Right lung (tissue), 10 donors: ENCODE measurements at places on chromosomes 5 and 9. TPM values are rescaled to one million over a fixed set of nuclear protein-coding genes. Genes with fewer than 3 reads are reported as not detected.

DNA sequence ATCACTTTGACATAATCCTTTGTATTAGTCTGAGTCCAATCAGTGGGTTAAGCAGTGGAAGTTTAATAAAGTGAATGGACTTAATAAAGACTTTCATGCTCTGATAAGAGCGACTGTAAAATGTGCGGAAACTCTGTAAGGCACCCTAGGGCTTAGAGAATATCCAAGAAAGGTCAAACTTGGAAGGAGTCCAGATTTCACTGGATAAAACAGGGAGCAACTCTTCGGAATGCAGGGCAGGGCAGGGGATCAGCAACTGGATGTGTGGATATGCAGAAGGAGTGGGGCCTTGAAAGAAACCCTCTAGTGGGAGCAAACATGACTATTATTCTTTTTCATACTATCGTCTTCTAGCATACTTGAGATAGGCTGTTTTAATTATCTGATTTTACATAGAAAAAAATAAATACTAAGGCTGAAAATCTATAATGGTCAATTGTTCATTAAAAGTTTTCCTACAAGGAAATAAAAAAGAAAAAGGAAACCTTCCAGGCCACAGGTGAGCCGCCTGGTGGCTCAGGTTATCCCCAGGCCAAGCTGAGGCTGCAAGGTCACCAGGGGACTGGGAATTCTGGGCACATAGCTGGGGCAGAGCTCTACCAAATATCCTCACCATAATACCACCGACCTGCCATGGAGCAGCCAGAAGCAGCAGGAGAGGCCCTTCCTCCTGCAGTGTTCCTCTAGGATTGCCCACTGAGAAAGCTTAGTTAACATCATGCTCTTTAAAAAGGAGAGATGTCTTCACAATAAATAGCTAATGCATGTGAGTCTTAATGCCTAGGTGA lies 46.3 kb upstream of the CCDC112 start:
- DNase-seq: no peak

- DNase-seq: no peak
These were observed 60.9 kb downstream of the CDKN2A start for GRCh38 chr9:21933281-21933680.

- DNase-seq: peak; percentile 64
These were observed at the start of gene GLRA1 for GRCh38 chr5:151924564-151925301. Gene GLRA1, minus strand, starts transcription at chr5:151924851. Its CDS starts 302 bp downstream, at chr5:151924549.

MZB1 gene
- polyA plus RNA-seq: 1.0 TPM
